Stimulated activated CD4-positive, alpha-beta T cell treated with anti-CD3 and anti-CD28 coated beads, Interleukin-1b, Interleukin-23, amount 100 ng/mL, for 1 hour (primary cell): ENCODE measurements at places on chromosomes 3 and 15.

GRCh38 chr3:171399842-171400241 lies 60.4 kb downstream of the TNIK start:
- no peak for DNase-seq

GRCh38 chr3:183478501-183478900 lies 50.1 kb upstream of the MCF2L2 start:
- no peak for DNase-seq

DNA sequence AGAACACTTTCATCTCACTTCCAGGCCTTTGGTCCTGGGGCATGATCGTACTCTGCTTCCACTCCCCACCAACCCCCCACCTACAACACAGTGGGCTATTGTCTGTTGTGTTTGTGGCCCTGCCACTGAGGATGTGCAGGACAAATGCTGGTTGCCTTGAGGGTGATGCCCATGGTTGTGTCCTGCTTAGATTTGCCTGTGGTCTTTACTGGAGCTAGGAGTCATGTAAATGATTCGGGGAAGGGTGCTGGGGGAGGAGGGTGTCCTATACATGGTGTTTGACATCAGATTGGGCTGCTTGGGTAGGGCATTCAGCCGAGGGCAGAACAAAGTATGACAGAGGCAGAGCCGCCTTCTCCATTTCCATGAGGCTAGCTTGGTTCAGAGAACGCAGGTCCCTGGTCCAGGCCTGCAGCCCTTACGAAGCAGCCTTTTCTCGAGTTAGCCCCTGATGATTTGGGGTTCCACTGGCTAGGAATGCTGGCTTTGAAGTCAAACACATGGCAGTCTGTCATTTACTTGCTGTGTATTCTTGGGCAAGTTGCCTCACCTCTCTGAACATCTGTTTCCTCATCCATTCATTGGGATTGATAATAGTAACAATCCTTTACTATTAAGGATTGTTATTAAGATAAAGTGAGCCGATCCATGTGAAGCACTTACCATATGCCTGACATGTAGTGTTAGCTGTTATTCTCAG lies 6.9 kb downstream of the CORO2B start:
- no peak for DNase-seq

- no peak for DNase-seq
Measured at GRCh38 chr3:106398891-106399600, 530.2 kb upstream of the CBLB start.

GRCh38 chr3:194999491-194999890 lies 271.5 kb downstream of the XXYLT1 start:
- DNase-seq: no peak

DNA sequence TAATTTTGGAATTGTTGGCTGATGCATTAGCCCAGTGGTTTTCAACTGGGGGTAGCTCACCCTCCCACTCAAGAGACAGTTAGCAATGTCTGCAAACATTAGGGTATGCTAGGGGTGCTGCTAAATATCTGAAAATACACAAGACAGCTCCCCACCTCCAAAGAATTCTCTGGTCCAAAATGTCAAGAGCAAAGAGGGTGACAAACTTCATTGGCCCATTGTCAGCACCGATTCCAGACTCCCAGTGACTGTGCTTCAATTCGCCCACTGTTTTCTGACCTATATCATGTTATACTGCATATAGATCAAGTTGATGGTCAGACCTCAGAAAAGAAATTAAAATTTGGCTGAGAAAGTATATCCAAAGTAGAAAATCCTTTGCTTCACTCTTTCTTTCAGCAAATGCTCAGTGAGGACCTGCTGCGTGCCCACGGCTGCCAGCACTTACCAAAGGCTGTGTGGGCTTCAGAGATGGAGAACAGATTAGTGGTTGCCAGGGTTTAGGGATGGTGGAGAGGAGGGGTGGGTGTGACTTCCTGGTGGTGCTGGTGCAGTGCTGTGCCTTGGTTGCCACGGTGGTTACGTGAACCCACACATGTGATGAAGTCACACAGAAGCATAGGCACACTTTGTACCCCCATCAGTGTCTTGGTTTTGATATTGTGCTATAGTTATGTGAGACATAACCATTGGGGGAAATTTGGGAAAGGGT lies 204.0 kb downstream of the PLCL2 start:
- no peak for DNase-seq

GRCh38 chr15:49530092-49530491 lies 90.5 kb downstream of the FAM227B start:
- no peak for DNase-seq

GRCh38 chr15:77819048-77819850 lies 186.5 kb upstream of the LINGO1 start:
- DNase-seq: no peak

DNA sequence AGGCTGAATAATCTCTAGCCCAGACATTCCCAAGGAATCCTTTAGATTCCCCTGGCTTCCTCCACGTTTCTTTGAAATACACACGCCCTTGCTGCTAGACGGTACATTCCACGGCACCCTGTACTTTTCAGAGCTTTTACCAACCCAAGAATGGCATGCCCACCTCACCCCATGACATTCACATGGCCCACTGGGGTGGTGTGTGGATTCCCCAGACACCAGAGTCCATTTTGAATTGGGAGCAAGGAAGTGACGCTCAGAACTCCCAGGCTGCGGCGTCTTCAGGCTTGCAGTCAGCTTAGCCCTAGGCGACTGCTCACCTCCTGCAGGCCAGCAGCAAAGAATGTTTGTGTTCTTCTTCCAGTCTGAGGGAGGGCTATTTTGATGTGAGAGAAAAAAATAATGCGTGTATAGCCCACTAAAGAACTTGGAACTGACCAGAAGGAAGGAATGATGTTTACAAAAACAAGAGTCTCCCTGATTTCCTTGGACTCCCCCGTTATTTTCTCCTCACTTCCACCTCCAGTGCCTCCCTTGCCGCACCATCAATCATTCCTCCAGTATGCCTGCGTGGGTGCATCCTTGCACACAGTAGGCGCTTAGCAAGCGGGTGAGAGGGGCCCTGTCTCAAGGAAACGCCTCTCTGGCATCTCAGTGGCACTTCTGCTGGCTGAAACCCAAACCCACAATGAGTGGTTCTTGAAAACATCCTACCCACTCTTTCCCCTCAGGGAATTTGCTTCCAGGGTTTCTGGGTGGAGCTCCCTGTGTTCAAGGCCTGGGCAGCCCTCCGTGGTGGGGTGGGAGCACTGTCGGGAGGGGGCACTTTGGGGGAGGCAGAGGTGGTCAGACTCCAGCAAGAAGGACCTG lies 59.9 kb downstream of the SMAD6 start:
- DNase-seq: no peak

DNA sequence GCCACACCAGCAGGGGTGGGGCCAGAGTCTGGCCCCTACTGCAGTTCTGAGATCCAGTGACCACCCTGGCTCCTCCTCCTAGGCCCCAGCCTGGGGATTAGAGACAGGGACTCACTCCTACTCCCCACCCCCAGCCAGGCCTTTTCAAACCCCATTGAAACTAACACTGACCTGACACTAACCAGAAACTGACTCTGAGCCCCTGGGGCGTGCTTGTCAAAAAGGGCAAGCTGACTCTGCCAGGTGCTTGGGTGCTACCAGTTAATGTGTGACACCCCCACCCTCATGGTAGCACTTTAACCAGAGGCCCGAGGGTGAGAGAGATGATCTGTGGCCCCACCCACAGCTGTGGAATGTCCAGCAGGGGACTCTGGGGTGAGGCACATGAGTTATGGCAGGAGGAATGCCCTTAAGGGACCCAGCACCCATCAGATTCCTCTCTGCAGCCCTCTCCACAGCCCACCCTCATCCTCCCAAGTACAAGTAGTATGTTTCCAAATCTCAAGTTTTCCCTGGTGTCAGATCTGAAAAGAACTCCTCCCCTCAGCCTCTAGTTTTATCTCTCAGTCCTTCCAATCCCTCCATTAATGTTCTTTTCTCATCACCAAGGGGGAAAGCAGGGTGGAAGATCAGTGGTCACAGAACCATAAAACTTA lies 1.4 kb downstream of the PTH1R start:
- DNase-seq: no peak

GRCh38 chr3:99131876-99132275 lies 230.4 kb upstream of the DCBLD2 start:
- DNase-seq: no peak

- DNase-seq: no peak
Measured at GRCh38 chr3:70620367-70620766, 307.9 kb upstream of the MDFIC2 start.

- no peak for DNase-seq
Measured at GRCh38 chr15:48828906-48829305, 18.0 kb upstream of the CEP152 start.

DNA sequence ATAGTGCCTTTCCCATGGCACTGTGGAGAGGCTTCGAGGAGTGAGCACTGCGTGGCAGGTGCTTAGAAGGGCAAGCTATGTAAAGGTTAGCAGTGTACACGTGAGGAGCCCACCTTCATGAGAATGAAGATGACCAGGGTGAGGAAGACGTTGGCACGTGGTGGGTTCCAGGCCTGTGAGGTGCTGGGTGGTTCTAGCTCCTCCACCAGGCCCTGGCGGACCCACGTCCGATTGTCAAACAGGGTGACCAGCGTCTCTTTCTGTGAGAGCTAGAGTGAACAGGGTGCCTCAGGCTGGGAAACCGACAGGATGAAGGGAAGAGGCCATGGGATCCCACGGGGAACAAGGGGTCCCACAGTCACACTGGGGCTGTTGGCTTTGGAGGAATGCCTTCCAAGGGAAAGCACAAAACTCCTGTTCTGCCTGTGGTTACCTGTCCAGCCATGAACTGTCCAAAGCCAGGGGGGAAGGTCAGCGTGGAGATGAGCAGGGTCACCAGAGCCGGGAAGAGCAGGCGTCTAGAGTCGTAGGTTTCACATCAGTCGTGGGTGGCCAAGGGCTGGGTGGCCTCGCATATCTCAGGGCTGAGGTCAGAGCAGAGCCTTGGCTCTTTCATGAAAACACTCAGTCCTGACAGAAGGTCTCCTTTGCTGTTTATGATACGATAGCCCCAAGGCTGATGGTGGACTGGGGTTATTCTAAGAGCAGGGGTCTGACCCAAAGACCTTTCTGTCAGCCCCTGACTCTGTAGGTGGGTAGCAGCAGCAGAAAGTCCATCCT lies 6.0 kb downstream of the CLCN2 start:
- no peak for DNase-seq

DNA sequence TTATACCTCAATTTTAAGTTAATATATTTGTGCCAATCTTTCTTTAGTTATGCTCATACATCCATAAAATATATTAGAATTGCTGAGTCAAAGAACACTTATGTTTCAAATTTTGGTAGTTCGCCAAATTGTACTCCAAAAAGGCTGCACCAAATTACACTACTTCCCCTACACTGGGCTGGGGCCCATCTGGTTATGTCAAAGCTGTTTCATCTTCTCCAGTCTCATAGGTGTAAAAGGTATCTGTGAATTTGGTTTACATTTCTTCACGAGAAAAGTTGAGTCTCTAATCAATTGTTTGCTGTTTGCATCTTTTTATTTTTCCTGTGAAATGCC lies 706 bp downstream of the FSIP1 start:
- no peak for DNase-seq

DNA sequence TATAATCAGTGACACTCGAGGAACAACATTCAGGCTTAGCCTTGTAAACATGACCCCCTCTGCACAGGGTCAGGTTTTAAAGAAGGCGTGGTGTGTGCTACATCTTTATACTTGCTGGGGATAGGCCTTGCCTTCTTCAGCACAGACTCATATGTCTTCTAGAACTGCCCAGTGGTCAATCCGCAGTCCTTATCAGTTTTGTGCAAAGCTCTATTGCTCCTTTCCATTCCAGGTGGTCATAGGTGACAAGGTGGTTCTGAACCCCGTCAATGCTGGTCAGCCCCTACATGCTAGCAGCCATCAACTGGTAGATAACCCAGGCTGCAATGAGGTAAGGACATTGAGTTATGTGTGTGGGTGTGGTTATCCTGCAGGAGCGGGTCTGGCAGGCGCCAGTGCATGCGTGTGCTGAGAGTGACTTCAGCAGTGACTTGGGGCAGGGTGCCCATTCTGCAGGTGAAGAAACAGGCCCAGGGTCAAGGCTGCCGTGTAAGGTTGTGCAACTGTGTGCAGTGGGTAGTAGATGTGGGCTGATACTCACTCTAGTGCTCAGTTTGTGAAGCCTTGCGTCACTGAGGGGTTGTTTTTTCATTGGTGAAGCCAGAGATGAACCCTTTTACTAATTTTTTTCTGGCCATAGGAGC lies 150.9 kb downstream of the ITPR1 start:
- no peak for DNase-seq

DNA sequence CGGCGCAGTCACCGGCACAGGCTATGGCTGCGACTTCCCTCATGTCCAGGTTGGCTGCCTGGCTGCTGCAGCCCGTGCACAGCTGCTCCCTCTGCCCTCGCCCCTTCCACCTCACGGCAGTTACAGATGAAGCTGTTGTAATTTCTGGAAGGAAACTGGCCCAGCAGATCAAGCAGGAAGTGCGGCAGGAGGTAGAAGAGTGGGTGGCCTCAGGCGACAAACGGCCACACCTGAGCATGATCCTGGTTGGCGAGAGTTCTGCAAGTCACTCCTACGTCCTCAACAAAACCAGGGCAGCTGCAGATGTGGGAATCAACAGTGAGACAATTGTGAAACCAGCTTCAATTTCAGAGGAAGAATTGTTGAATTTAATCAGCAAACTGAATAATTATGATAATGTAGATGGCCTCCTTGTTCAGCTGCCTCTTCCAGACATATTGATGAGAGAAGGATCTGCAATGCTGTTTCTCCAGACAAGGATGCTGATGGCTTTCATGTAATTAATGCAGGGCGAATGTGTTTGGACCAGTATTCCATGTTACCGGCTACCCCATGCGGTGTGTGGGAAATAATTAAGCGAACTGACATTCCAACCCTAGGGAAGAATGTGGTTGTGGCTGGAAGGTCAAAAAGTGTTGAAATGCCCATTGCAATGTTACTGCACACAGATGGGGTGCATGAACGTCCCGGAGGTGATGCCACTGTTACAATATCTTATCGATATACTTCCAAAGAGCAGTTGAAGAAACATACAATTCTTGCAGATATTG lies 13.2 kb upstream of the GNB4 start:
- no peak for DNase-seq

DNA sequence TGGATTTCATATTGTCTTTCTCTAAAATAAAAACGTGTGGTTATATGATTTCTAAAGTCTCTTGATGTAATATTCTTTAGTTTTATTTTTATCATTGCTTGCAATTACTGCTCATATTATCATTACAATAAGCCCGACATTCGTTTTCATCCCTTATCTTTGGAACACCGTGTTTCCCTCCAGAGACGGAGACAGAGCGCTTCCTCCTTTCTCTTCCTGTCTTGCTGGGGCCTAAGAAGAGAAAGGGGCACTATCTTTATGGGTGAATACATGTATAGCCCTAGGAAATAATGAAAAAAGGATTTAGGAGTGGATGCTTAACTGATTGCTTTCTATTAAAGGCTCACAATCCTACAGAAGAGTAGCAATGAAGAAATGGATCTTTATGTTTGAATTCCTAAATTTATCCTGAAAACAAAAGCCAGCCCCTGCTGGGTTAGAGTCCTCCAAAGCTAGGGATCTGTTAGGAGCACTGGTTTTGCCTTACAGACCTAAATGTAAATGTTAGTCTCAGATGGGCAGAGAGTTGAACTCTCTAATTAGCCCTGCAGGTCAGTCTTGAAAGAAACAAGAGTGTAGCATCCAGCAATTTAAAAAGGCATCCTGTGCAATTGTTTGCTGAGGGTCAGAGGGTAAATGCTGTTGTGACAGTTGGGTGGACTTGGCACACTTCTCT lies 145.1 kb downstream of the TP63 start:
- no peak for DNase-seq
